ENCODE measurements at places on chromosomes 12 and 14.

GRCh38 chr12:100101000-100101399 lies 41.7 kb downstream of the BLTP3B start:
- DNase-seq: no peak

GRCh38 chr12:5715021-5715420 lies 230.0 kb downstream of the ANO2 start:
- no peak for DNase-seq

DNA sequence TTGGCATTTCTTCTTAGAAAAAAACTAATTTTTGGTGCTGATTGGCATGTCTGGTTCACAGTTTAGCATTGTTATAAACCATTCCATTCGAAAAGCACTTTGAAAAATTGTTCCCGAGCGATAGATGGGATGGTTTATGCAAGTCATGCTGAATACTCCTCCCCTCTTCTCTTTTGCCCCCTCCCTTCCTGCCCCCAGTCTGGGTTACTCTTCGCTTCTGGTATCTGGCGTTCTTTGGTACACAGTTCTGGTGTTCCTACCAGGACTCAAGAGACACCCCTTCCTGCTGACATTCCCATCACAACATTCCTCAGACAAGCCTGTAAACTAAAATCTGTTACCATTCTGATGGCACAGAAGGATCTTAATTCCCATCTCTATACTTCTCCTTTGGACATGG lies 20.1 kb upstream of the TIGAR start:
- DNase-seq: no peak

DNA sequence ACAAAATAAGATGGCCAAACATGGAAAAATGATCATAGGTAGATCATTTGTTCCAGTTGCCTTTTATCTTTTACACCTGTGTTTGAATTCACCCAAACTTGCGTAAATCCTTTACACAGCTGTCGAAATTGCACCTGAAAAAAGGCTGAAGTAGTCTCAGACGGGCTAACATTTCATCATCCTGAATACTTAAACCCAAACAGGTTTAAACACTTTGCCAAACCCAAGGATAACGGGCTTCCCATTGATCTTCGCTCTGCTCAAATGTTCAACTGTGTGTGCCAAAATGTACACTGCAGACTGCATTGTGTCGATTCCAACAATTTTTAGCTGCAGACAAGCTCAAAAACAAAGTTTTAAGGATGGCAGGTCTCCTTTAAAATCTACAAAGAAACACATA lies 288.7 kb upstream of the DDHD1 start:
- DNase-seq: no peak

- DNase-seq: no peak
Measured at GRCh38 chr14:42421377-42422078, 814.9 kb downstream of the LRFN5 start.

DNA sequence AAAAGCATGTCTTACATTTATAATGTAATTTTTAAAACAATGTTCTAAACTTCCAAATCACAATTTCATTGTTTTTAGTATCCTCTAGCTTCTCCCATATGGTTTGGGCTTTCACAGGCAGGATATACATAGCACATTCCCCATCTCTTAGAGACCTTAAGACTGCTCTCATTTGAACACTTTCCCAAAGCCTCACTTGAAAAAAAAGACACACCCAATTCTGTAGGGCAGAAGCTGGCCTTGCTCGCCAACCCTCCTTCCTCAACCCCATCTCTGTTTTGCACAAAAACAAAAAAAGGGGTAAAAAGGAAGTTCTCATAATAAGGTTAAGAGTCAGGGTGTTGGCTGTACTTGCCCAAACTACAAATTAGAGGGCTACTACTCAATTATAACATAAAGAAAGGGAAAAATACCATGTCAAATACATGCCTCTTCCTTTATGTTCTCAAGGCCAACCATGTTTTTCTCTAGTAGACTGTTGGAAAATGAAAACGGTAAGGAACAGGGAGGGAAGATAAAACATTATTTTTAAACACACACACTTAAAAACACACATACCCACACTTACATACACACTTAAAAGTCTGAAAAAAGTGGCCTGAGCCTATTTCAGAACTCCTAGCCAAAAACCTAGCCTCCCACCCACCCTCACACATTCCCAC lies 9.9 kb upstream of the KANSL2 start:
- no peak for DNase-seq

DNA sequence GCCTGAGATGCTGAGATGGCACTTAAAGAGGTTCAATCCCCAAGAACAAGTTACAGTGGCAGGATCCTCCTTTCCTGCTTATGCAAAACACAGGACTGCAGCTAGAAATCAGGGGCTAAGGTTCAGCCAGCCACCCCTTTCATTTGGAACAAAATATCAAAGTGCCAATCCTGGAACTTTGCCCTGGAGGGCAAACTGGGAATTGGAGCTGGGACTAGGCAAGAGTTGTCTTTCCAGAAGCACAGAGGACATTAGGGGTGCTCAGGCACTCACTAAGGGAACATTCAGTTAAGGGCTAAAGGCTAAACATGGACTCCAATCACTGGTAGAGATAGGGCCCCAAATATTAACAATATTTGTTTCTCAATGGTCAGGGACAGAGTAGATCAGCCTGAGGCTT lies 237.2 kb downstream of the EMP1 start:
- no peak for DNase-seq

DNA sequence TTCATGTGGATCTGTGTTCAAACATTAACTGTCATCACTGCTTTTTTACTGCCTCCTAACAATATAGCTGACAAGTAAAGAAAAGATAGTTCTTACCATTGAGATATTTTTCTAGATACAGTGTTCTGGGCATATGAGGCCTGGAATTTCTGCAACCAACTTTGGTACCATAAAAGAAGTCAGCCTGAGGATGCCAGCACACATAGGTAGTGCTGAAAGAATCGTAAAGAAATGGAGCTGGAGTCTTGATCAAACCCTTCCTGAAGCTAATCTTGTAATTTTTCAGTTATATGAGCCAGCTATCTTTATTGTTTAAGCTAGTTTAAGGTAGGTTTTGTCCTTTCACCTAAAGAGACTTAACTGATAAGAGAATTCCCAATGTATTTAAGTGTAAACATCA lies 11.3 kb downstream of the ERG28 start:
- no peak for DNase-seq

DNA sequence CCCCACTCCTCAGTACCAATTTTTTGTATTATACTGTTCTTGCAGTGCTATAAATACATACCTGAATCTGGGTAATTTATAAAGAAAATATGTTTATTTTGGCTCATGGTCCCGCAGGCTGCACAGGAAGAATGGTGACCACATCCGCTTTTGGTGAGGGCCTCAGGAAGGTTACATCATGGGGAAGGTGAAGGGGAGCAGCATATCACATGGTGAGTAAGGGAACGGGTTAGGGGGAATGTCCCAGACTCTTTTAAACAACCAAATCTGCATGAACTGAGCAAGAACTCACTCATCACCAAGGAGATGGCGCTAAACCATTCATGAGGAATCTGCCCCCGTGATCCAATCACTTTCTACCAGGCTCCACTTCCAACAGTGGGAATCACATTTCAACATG lies 40.0 kb downstream of the OSBPL8 start:
- DNase-seq: no peak

- no peak for DNase-seq
Measured at GRCh38 chr14:62592877-62593276, 452.4 kb downstream of the KCNH5 start.

DNA sequence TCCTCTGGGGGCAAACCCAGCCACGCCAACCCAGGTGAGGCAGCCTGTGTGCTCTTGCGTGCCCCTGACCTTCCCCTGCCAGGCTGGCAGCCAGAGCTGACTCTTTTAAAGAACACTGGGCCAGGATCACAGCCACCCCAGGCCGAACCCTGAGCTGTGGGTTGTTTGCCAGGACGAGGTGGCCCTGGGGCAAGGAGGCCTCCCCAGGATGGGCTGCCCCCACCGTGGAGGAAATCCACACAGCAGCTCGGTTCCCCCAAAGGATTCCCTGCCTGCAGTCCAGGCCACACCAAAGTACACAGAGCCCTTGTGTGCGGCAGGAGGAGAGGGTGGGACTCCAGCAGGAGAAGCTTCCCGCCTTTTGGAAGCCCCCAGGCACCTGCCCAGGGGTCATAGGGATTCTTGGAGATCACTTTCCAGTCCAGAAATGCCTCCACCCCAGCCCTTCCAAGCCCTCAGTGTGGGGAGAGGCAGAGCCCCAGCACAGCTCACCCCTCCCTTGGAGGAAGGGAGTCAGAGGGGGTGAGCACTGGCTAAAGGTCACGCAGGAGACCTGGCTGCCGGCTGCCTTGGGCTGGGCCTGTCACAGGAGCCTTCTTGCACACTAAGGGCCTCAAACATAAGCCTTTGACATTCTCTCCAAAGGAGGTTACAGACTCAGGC lies 115.6 kb downstream of the CALM1 start:
- DNase-seq: no peak

DNA sequence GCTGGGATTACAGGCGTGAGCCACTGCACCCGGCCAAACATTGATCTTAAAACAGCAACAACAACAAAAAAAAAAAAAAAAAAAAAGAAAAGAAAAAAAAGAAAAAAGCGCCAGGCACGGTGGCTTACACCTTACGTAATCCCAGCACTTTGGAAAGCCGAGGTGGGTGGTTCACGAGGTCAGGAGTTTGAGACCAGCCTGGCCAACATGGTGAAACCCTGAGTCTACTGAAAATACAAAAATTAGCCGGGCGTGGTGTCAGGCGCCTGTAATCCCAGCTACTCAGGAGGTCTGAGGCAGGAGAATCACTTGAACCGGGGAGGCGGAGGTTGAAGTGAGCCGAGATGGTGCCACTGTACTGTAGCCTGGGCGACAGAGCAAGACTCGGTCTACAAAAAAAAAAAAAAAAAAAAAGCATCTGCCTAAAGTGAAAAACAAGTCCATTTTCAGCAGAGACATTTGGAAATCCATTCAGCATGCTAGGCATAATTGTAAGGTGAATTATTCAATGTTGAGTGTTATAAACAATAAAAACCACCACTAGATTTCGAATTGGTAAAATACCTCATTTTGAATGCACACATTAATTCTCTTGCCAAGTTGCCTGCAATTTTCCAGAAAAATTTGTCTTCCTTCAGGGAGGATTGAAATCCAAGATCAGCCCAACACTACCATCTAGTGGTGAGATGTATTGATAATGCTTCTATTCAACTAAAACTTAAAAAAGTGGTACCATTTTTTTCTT lies 8.0 kb upstream of the CERS5 start:
- DNase-seq: peak; percentile 68

DNA sequence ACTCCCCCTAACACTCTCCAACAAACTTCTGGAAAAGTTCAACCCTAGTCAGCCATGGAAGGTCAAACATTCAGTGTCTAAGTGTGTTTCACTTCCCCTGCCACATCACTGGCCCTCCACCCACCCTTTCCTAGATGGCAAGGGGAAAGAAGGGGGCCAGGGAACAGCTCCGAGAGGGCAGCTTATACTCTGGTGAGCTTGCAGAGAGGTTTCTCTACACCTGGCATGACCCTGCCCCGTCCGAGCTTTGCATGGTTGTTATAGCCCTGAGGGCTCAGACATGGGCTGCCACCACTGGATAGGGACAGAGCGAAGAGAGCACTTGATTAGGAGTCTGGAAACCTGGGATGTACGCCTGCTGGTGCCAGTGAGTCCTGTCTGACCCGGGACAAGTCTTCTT lies 4.0 kb downstream of the ACVRL1 start:
- no peak for DNase-seq

DNA sequence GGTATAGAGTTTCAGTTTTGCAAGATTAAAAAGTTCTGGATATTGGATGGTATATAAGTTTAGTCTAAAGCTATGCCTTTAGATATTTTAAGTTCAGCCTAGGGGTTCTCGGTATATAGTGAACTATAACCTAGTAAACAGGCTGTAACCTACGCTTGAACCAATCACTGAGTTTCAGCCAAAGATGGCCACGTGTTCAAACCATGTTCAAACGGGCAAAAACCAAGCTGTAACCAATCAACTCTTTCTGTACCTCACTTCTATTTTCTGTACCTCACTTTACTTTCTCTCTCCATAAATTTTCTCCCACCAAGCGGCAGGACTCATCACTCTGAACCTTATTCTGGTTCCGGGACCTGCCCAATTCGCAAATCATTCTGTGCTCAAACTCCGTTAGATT lies 1.4 kb downstream of the TMBIM4 start:
- DNase-seq: no peak

DNA sequence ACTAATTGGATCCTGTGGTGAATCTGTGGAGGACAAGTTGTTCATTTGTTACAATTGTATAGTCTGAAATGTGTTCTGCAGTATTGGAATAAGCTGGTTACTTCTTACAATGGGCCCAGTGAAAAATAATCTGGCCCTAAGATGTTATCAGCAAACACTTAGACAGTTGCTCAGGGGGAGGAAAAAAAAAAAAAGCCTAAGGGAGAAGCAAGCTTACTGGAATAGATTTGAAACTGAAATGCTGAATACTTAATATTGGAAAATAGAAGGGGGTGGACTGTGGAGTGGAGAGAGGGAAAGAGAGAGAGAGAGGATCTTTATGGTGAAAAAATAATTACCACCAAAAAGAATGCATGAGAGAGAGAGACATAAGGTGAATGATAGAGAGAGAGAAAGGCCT lies 4.0 kb downstream of the FOXG1 start:
- DNase-seq: no peak

GRCh38 chr12:54173906-54174471 lies 14.8 kb downstream of the SMUG1 start:
- DNase-seq: no peak

GRCh38 chr12:51917041-51917590 lies 9.8 kb downstream of the ACVRL1 start:
- no peak for DNase-seq

GRCh38 chr14:56119201-56119981 lies 1.2 kb downstream of the PELI2 start:
- no peak for DNase-seq

DNA sequence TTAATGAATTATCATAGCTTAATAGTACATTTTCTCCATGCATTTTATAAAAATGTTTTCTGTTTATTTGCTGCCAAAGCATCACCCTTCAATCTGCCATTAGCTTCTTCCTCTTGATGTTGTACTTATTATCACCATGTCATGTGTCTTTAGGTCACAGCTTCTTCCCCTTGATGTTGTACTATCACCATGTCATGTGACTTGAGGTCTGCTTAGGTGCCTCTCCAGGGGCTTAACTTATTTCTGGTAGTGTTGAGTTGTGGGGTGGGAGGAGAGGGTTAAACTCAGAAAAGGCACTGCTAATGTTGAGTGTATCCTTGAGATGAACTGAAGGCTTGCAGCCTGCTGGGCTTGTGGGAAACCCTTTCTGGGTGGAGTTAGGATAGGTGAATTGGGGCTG lies 87.8 kb downstream of the DAAM1 start:
- no peak for DNase-seq

DNA sequence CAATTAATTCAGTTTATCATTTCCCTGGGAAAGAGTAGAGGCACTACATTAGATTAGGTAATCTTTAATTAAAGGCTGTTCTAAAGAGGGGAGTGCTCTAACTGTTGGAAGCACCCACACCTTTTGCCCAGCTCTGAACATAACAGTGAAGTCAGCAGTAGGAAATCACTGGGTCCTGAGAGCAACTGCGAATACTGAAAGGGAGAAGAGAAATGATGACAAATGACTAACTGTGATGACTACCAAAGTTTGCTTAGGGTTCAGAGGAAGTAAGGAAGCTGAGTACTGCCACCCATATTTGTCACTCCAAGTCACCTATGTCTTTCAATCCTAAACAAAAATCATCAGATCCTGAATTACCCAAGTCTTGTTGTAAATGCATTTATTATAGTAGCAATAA lies 140.6 kb downstream of the EPS8 start:
- no peak for DNase-seq

GRCh38 chr12:6782850-6783566 lies 6.3 kb upstream of the CD4 start:
- DNase-seq: no peak
